Kidney capillary endothelial cell (primary cell): ENCODE measurements at places on chromosomes 6 and 20.
A peak's percentile ranks its signal among the peaks of the same experiment; 100 is the strongest.

DNA sequence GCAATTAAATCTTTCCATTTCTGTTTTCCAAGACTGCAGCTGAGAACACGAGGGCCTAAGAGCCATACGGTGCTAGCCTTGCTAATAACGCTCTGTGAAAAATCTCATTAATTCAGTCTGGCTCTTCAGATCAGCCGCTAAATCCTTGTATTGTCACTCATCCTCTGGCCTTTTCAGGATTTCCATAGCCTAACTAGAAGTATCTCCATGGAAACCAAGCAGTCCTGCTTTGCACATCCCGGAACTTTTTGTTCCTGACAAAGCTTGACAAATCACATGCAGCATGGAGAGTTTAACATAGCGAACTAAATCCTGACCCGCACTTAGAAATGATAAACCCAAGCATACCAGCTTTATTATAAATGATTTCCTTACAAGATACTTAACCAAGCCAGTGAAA is 383.7 kb downstream of the CD83 start:
- DNase-seq: no peak

DNA sequence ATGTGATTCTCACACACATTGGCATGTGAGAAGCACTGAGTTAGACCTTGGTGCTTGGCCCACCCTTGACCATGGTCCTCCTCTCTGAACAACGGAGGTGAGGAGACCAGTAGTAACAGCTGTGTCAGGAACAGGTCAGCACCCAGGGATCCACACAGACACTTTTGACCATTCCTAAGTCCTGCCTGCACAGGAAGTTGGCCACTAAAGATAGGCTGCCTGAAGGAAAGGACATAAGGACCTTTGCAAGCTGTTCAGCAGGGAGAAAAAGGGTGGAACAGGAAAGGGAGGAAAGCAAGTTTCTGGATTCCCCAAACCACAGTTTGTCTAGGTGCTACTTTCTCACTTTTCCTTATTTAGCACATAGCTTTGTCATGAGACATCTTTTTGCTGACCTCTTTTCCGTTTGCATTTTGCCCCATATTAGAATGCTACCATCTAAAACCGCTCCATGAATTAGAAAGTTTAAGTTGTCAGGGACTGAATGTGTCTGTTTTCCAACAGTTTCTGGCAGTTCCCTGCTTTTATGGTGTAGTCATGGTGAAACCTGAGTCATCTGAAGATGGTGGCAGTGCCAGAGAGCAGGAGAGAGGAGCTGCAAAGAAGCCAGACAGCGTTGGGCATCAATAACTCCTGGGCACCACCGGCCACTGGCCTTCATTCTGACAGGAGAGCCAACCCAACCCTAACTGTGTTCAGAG is 1.1 kb upstream of the CD109 start:
- DNase-seq: peak; percentile 71

GRCh38 chr6:167092672-167093339 is 30.1 kb upstream of the CCR6 start:
- DNase-seq: no peak

- DNase-seq: no peak
Measured at GRCh38 chr20:38170826-38171674, 6.0 kb upstream of the TGM2 start.

- no peak for DNase-seq
Measured at GRCh38 chr6:104460738-104461483, 398.8 kb downstream of the HACE1 start.

GRCh38 chr6:121436960-121437850 is 1.8 kb downstream of the GJA1 start:
- peak; percentile 40 for DNase-seq

- no peak for DNase-seq
Measured at GRCh38 chr6:34249469-34250261, 859 bp upstream of the SMIM29 start.

- DNase-seq: peak; percentile 55
Measured at GRCh38 chr6:142942805-142943227, 2.2 kb downstream of the HIVEP2 start.

DNA sequence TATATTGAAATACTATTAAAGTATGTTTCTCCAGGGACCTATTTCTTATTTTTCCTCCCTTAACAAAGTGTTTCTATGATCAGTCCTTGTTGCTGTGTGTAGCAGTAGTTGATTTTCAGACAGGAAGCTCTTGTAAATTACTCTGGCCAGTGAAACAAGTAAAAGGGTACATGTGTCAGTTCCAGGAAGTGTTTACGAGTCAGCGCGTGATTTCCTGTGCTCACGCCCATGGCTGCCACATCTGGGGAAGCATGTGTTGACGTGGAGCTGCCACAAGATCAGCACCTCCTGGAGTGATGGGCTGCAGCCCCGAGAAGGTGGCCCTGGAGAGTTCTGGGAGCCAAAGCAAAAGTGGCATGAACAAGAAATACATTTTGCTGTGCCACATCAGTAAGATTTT is 38.6 kb upstream of the GGTLC1 start:
- peak; percentile 92 for DNase-seq

DNA sequence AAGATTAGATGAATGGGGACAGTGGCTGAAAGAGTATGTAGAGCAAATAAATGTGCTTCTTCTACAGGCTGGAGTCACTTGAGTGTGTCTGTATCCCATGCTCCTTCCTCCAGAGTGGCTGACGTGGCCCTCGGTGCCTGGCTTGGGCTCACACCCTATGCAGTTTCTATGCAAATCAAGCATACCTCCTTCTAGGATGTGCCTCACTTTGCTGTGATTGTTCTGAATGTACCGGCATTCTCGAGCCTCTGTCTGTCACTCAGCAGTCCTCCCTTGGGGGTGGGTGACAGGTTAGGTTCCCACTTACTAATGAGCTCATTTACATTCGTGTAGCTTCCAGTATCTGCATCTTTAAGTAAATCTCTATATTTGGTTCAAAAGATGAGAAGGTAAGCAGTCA is 55.1 kb upstream of the HDDC2 start:
- no peak for DNase-seq

DNA sequence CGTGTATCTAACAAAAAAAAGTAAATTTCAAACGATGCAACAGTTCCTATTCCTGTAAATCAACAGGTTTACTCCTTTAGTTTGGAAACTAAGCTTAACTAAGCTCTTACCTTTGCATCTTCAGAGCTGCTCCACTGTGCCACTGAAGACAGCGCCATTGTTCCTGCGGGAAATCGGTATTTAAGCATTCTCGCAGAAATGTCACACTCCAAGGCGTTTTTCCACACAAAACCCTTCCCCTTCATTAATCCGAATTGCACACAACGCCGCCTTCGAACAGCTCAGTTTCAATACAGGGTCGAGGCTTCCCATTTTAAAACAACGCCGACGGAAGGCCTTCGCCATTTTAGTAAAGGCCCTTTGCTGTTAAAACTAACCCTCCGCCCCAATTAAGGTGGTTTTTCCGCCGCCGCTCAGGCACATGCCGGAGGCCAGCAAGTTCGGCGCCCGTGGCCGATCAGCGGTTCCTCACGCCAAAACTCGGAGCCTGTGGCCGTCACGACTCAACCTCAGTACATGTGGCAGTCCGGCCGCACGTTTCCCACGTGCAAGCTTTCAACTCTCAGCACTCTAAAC is 35.4 kb upstream of the SYNCRIP start:
- DNase-seq: peak; percentile 17

DNA sequence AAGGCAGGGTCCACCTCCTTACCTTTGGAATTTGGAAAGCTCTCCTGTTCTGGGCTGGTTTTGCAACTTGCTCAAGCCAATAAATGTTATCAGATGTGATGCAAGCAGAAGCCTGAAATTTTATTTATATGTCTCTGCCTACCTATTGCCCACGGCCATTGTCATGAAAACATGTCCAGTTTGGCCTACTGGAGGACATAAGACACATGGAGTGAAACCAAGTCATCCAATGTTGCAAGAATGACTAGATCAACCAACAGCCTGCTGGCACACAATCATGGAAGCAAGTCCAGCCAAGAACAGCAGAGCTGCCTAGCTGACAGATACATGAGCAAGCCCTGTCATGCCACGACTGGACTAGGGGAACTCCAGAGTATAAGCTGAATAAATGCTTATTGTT is 56.7 kb upstream of the IRAK1BP1 start:
- DNase-seq: no peak

GRCh38 chr6:156423829-156424228 is 353.3 kb upstream of the ARID1B start:
- DNase-seq: no peak

DNA sequence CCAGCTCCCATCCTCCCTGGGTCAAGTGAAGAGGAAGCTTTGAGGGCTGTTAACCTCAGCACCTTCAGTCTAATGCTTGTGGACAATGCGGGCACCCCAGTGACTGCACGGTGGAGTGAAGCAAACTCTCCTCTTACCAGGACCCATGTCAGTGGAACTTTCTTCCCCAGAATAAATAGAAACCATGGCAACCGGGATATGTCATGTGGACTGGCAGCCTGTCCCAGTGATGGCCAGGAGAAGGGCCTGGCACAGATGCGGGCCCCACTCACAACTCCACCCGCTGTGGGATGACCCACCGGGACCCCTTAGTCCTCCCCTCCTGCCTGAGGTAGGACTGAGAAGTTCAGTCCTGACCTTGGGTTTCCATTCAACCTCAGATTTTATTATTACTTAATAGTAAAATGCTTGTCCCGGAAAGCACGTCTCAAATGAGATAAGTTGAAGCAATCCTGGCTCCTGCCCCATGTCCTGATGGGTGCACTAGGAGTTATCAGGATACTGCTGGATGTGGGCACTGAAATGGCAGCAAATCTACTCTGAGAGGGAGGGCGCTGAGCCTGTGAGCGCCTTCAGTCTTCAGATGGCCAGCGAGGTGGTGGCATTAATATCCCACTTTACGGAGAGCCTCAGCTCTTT is 23.5 kb downstream of the TOX2 start:
- no peak for DNase-seq

DNA sequence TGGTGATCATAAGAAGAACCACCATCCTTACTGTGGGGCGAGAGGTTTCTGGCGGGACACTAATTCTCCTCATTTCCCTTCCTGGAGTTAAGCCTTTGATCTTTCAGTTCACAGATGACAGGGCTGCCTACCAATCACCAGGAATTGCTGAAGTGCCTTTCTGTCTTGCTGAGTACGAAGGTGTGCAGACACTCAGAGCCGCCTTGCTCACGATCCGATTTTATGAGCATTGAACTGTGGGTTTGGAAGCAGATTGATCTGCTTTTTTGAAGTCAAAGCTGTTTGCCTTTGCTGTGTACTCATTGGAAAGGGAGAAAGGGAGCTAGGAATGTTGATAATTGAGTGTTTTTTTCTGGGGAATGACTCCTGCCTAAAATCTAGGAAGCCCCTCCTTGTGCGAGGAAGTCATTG is 129.1 kb upstream of the SALL4 start:
- DNase-seq: no peak

GRCh38 chr6:50990750-50991446 is 172.2 kb downstream of the TFAP2B start:
- no peak for DNase-seq

- DNase-seq: no peak
Measured at GRCh38 chr20:50214226-50215024, 23.8 kb downstream of the CEBPB start.

GRCh38 chr6:131160254-131160758 is 25.0 kb downstream of the AKAP7 start:
- no peak for DNase-seq
